ENCODE measurements at places on chromosomes 1 and 21.
A peak's percentile ranks its signal among the peaks of the same experiment; 100 is the strongest.

GRCh38 chr1:226215239-226215638, 8.2 kb upstream of the MIXL1 start:
- DNase-seq, result no peak

- no peak for DNase-seq
These were observed 122.6 kb downstream of the XPR1 start for GRCh38 chr1:180754453-180754852.

DNA sequence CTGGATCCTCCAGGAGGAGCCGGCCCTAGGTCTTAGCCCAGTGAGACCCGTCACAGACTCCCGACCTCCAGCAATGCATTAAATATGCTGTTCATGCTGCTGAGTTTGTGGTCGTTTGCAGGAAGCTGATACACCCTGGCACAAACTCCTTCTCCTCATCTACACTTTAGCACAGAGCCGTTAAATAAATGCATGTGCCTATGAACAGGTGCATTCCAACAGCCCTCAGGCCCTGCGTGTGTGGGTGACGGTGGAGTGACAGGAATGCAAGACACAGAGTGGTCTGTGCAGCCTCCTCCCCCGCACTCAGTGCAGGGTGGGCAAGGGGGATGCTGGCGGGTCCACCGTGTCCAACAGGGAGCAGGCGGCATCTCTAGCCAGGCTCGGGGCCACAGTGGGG, 106.6 kb upstream of the TMPRSS2 start:
- DNase-seq, result no peak

DNA sequence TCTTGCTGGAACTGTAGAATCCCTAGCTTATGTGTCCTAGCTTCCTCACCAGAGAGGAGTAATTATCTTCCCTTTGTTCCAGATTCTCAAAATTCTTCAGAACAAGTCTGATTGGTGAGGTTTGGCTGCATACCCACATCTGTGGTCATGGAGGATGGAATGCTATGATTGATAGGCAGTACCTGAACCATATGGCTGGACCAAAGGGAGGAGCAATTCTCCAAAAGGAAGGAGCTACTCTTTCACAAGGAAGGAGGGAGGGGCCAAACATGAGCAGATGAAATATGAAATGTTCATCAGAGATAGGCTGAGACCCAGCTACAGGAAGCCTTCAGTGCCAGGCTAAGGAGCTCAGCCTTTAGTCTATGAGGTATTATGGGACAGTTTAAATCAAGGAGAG, 5.0 kb upstream of the RNF19B start:
- DNase-seq, result no peak

DNA sequence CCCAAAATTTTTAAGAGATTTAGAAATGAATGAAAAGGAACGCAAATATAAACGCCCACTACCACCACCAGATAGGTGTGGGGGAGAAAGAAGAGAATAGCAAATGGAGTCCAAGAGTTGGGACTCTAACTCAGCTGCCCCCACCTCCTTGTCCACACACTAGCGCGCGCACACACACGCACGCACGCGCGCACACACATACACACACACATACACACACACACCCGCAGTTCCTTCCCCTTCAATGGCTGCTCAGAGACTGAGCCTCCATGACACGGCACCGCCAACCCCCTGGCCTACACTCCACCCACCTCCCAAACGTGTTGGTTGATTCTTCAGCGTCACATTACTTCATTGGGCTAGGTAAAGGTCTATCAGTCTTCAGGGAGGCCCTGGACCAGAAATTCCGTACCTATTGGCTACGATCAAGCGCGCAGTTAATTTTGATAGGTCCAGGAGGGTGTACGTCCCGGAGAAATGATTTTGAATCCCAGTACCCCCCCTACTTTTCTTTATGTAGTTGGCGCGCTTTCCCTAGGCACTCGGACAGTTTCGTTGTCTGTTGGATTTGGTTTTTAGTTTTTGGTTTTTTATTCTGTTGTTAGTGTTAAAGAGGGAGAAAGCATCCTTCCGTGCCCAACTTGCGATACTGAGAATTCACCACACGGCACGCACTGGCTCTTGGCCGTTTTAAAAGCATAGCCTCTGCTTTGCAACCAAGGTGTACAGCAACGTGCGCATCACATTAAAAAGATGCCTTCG, at the start of gene ANP32E:
TSS of gene ANP32E (minus strand) at position 261 of the 762 bp plus-strand sequence. CDS start 326 bp downstream, outside the sequence.
- DNase-seq, result peak; percentile 96

- DNase-seq, result no peak
These were observed 43.2 kb downstream of the OLIG1 start for GRCh38 chr21:33113131-33113530.

- DNase-seq, result no peak
These were observed 21.0 kb downstream of the RSPH1 start for GRCh38 chr21:42475036-42475435.

Measured in ecto neural progenitor cell (in vitro differentiated cells).